ENCODE measurements at places on chromosomes 6 and 20.

DNA sequence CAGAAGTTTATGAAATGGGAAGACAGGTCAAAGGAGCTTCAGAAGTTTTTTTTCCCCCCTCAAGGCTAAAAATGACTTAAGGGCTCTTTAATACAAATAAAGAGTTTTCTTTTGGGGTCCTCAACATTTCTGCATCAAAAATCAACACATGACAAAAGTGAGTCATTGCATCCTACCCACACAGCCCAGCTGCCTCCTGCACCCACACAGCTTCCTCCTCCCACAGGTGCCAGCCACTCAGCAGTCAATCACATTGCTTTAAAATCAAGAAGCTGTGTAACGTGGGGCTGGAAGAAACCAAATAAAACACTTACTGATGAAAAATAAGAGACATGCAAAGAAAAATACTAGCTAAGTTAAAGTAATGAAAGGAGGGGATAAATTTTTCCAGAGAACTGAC is 68.5 kb downstream of the MAP3K5 start:
- DNase-seq, result no peak

DNA sequence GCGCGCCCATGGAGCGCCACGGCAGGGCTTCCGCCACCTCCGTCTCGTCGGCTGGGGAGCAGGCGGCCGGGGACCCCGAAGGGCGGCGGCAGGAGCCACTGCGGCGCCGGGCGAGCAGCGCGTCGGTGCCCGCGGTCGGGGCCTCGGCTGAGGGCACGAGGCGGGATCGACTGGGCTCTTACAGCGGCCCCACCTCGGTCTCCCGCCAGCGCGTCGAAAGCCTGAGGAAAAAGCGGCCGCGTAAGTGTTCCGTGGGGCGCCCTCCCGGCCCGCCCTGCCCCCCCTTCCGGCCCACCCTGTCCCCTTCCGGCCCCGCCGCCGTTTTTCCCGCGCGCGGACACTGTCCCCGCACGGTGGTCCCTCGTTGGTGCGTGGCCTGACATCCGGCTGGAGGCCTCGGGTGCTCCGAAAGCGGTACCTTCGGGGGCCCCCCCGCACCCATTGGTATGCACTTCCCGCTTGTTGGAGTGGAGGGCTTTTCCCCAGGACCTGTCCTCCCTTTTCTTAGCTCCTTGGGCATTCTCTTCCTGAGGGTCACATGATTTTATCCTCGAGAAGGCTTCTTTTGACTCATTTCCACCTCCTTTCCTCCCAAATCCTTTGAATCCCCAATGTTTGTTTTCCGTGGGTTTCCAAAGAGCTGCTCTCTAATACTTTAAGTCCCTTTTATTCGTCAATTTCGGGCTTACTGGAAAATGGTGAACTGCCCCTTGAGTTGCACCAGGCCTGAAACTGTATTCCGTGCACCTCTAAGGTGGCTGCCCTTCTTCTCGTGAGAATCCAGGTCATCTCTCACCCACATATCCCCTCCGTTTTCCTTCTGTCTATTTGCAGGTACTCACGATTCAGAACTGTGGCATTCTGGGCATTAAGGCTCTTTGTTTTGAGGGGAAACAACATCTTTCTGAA is 556 bp downstream of the PANK2 start:
- no peak for DNase-seq

- DNase-seq, result no peak
Observed at GRCh38 chr20:47125508-47125757, 230.8 kb downstream of the EYA2 start.

DNA sequence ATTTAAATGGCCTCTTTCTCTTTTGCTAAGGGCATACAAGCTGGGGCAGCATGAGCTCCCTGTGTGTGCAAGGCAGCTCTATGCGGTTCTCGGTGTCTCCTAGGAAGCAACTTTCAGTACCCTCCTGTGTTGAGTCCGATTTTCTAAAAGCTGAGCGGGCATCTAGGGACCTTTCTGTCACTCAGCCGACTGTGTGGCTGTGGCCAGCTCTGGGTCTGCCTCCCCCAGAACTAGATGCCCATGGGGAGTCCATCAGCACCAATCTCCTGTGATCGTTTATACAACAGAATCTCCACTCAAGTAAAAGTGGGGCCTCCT is 7.5 kb downstream of the NELFCD start:
- DNase-seq, result no peak

DNA sequence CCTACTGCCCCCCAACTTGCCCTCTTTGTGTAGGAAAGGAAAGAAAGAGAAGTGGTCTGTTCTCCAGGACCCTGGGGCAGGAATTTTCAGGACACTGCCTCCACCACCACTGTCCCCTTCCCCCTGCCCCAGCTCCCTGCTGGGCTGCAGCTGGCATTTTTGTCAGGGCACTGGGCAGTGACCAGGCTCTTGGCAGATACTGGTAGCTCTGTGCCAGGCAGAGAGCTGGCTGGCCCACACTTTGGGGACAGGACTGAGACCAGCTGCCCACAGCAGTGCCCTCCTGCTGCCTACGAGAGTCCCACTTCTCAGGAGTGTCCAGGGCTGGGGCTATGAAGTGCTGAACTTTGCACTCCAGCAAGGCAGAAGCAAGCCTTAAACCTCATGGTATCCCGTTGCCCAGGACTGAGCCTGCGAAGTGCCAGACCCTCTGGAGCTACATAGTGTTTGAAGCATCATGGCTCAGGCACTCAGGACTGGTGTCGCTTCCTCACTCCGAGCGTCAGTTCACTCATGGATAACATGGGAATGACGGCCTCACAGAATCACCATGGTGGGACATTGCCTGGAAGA is 19.3 kb downstream of the SLC13A3 start:
- peak; percentile 52 for DNase-seq

GRCh38 chr20:10635476-10636208 is 38.2 kb downstream of the JAG1 start:
- no peak for DNase-seq

- peak; percentile 77 for DNase-seq
Observed at GRCh38 chr6:77457720-77458349, 5.5 kb downstream of the HTR1B start.

GRCh38 chr20:31551163-31552081 is 37.2 kb downstream of the HM13 start:
- no peak for DNase-seq
